GF-D8 (cell line): ENCODE measurements at places on chromosomes 16 and 17.

- DNase-seq = no peak
These were observed 595.4 kb downstream of the MAF start for GRCh38 chr16:79005096-79005495.

DNA sequence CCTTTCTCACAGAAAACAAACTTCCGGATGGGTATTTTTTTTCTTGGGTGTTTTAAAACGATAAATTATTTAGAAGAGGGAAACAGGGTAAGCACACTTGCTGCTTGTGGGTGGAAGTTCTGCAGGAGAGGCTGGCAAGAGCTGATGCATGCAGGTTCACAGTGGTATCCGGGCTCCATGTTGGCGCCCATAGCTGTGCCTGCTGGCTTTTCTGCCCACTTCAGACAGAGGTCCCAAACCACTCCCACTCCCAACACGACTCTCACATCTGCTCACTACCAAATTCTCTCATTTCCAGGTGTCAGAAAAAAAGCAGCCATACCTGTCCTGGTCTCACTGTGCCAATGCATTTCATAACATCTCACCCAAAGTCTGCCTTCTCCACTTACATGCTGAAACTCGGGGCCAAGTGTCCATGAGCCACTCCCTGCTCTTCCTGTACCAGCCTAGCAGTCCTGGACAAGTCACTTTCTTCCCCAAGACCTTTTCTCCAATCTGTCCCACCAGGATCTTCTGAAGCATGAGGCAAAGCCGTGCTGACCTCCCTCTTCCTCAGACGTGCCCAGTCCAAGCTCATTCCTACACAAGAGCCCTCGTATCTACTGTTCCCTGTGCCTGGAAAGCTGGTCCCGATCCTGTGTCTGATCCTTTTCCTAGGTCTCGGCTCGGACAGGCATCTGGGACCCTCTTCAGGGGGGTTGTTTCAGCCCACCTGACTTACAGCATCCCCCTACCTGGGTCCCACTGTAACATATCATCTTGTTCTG is 1.5 kb downstream of the CD300LF start:
- DNase-seq = no peak

DNA sequence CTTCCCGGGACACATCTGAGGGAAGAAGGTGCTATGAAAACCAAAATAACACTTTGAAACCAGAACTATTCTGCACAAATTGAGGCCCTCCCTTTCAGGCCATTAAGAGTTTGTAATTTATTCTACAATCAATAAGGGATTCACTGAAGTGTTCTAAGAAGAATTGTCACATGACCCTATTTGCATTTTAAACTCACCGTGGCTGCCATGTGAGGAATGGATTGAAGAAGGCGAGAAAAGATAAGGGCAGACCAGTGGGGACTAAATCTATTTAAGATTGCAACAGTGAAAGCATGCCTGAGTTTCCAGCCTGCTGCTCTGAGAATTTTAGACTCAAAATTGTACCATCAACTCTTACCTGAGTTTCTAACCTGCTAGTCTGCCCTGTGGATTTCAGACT is 408.8 kb upstream of the SALL1 start:
- DNase-seq = no peak

DNA sequence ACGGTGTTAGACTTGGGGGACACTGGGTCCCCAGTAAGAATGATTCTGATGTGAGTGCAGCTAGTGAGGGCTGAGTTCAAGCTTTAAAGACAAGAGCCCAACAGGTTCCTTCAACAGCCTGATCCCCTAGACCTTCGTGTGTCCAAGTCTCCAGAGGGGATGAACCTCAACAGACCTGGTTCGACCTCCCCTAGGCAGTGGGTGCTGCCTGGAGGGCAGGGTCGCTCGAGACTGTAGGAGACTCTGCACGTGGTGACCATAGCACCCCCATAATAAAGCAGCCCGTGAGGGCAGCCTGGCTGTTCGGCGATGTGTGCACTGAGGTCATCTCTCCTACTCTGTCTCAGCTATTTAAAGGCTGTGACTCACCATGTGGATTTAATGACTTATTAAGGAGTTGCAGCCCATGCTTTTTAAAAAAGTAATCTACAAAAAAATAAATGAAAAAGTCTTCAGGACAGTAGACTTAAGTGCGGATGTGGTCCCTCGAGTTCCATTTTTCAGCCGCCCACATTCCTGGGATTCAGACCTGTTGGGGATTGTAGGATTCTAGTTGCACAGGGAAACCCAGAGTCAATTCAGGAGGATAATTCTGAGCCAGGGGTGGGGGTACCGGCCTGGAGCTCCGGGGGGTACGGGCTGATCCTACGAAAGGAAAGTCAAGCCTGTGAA is 23.4 kb upstream of the METRNL start:
- DNase-seq = no peak

DNA sequence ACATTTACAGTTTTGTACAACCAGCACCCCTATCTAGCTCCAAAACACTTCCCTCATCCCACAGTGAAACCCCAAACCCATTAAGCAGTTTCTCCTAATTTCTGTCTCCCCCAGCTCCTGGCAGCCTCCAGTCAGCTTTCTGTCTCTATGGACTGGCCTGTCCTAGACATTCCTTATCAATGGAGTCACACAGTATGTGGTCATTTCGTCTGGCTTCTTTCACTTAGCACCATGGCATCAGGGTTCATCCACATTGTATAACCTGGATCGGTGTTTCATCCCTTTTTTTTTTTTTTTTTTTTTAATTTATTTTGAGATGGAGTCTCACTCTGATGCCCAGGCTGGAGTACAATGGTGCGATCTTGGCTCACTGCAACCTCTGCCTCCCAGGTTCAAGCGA is 68.5 kb downstream of the ZDHHC7 start:
- DNase-seq = no peak

DNA sequence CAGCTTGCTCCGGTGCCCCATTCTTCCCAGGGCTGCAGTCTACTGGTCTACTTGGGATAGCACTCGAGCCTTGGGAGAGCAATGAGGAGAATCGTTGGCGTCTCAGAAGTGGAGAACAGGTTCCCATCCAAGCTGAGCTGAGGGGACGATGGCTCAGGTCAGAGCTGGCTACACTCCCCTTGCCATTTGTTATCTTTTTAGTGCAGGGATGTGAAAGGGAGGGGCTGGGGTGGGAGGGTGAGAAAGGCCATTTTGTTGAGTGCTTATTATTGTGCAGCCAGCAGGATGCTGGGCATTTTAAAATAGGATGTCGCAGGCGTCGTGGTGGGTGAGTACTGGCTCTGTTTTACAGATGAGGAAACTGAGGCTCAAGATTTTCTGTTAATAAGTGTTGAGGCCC is 410.8 kb downstream of the SNX29 start:
- DNase-seq = no peak
